ENCODE measurements at places on chromosomes 6 and 20.

DNA sequence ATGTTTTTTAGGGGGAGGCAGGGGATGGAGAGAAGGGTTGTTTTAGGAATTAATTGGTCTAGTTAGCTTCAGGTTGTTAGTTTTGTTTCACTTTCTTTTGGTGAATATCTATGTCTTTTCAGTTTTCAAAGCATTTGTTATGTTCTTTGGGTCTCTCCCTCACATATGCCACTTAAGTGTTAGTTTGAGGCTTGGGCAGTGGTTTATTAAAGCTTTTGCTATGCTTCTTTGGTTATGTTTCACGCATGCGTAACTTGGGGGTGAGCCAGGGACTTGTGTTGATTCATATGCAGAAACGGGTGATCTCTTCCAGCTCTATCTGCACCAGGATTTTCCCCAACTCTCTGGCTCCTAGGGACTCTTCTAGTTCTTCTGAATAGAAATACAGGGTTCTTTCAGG, 11.4 kb upstream of the MMS22L start:
- DNase-seq = no peak
- H3K27ac ChIP-seq = no peak overlapping the region
- no peaks in the 10 kb centered on the region for H3K27me3 ChIP-seq
- no peaks in the 10 kb centered on the region for H3K36me3 ChIP-seq

DNA sequence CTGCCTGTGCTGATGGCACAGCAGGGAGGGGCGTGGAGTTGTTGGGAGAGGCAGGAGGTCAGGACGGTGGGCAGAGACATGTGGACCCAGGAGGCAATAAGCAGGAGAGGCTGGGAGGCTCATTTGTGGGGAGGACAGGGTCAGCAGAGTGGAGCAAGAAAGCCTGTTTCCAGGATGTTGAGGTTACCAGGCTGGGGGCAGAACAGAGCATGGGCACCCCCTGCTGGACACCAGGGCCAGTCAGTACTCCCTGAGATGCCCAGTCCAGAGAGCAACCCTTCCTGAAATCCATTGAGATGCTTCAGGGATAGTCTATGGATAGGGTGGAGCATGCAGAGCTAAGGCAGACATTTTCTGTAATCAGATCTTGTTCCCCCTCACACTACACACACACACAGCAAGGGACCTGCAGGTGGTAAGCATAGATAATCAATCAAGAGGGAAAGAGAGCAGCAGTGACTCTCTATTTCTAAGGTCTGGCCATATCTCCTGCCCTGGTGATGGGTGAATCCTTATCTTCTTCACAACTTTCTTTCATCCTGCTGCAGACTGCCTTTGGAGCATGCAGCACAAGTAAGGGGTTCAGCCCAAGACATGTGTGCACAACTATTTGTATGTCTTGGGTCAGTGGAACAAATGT, 41.7 kb downstream of the MOCS1 start:
- H3K4me1 ChIP-seq = peaks cover 18% of the 10 kb centered on the region
- H3K4me3 ChIP-seq = no peak overlapping the region
- no peaks in the 10 kb centered on the region for H3K36me3 ChIP-seq
- DNase-seq = peak; percentile 81

GRCh38 chr6:156538875-156539660, 238.1 kb upstream of the ARID1B start:
- no peaks in the 10 kb centered on the region for H3K27me3 ChIP-seq
- no peak for DNase-seq
- no peaks in the 10 kb centered on the region for H3K36me3 ChIP-seq

GRCh38 chr6:4732691-4733315, 43.4 kb upstream of the CDYL start:
- no peaks in the 10 kb centered on the region for H3K4me1 ChIP-seq
- H3K4me3 ChIP-seq = no peak overlapping the region
- no peaks in the 10 kb centered on the region for H3K27me3 ChIP-seq
- DNase-seq = peak; percentile 56

- H3K27ac ChIP-seq = no peak overlapping the region
- H3K36me3 ChIP-seq = no peaks in the 10 kb centered on the region
- no peaks in the 10 kb centered on the region for H3K27me3 ChIP-seq
- no peak overlapping the region for H3K4me3 ChIP-seq
- no peak for DNase-seq
These were observed 49.3 kb upstream of the KIF16B start for GRCh38 chr20:16622501-16622900.

GRCh38 chr6:96923400-96923799, 1.1 kb upstream of the KLHL32 start:
- peak overlapping the region; percentile 76 for H3K4me3 ChIP-seq
- no peaks in the 10 kb centered on the region for H3K4me1 ChIP-seq
- no peaks in the 10 kb centered on the region for H3K36me3 ChIP-seq
- peaks cover 3% of the 10 kb centered on the region for H3K27me3 ChIP-seq

- H3K27me3 ChIP-seq = no peaks in the 10 kb centered on the region
- H3K36me3 ChIP-seq = no peaks in the 10 kb centered on the region
- no peak overlapping the region for H3K4me3 ChIP-seq
- DNase-seq = no peak
- no peaks in the 10 kb centered on the region for H3K4me1 ChIP-seq
- no peak overlapping the region for H3K27ac ChIP-seq
These were observed 44.9 kb upstream of the BCAS1 start for GRCh38 chr20:54115172-54115854.

GRCh38 chr6:88982720-88983119, 19.3 kb upstream of the RNGTT start:
- DNase-seq = peak; percentile 69
- no peaks in the 10 kb centered on the region for H3K36me3 ChIP-seq
- H3K4me3 ChIP-seq = peak overlapping the region; percentile 24
- H3K4me1 ChIP-seq = peaks cover 12% of the 10 kb centered on the region
- H3K27ac ChIP-seq = peak overlapping the region; percentile 62
- H3K27me3 ChIP-seq = no peaks in the 10 kb centered on the region
